ENCODE measurements at places on chromosomes 6 and 20. TPM values are rescaled to one million over a fixed set of nuclear protein-coding genes. Genes with fewer than 3 reads are reported as not detected.

BNIP5 gene
- total RNA-seq = 0.19 TPM

SLCO4A1 gene
- total RNA-seq = 17.5 TPM

DOK5 gene
- total RNA-seq = 42.6 TPM

DNA sequence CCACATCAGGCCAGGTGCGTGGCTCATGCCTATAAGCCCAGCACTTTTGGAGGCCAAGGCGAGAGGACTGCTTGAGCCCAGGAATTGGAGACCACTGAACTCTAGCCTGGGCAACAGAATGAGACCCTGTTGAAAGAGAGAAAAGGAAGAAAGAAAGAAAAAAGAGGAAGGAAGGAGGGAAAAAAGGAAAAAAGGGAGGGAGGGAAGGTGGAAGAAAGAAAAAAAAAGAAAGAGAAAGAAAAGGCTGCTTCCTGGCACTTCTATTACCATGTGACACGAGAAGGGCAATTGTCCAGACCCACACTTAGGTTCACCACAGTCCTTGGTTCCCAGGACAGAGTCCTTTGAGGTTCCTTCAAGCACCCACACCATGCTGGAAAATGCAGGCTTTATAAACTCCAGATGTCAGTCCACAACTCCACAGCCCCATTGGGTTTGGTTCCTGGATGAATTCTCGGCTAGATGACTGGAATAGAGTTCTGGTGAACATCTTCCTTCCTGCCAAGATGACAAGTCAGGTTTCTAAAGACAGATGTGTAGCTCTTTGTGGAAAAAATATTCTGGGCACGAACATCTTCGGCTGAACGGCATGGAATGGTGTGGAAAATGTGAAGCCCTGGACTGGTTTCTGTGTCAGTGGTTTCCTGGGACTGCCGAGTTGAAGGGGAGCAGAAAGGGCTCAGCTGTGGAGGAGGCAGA, 32.5 kb downstream of the NT5E start:
- ATAC-seq = no peak

- no peak for ATAC-seq
Observed at GRCh38 chr20:64236137-64237088, 19.1 kb upstream of the PCMTD2 start.

- no peak for ATAC-seq
Observed at GRCh38 chr20:44081476-44081875, 105.5 kb downstream of the JPH2 start.

GRCh38 chr20:4014031-4014474, 1.3 kb downstream of the RNF24 start:
- peak; percentile 15 for ATAC-seq

DNA sequence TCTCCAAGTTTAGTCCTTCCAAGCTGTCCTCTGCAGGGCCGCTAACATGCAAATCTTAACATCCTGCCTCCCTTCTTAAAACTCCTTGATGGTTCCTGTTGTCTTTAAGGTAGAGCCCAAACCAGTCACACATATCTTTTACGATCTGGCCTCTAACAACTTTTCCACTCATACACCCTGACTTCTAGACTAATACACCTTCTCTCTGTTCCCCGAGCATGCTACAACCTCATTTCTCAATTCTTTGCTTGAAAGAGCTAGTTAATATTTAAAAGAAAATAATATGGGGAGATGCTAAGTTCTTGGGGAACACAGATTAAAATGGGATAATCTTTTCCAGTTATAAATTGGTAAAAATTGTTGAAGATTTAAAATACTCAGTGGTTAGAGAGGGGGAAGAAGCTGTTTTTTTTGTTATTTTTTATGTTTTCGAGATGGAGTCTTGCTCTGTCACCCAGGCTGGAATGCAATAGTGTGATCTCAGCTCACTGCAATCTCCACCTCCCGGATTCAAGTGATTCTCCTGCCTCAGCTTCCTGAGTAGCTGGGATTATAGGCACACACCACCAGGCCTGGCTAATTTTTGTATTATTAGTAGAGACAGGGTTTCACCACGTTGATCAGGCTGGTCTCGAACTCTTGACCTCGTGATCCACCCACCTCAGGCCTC, 250.7 kb downstream of the MAFB start:
- ATAC-seq = no peak

- ATAC-seq = peak; percentile 92
Observed at GRCh38 chr6:109690737-109691621, at the start of the genes AK9 and FIG4. TSS of gene AK9 (minus strand) at chr6:109691202. CDS start at chr6:109675745, 15,457 bp downstream. TSS of gene FIG4 (plus strand) at chr6:109691296. CDS start at chr6:109691436, 140 bp downstream.

DNA sequence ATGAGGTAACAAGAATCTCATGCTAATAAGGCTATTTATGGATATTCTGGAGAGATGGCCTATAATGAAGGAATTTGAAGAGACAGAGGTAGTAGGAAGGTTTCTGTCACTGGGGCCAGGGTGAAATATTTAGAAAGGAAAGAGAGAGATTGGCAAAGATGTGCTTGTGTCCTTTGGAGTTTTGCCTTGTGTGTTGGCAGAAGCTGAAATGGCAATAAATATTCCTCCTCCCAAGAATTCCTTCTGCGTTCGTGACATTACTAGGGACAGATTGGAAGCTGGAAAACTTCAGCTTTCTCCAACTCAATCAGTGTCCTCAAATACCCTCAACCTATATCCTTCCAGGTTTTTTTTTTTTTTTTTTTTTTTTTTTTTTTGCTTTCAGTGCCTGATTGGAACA, 6.3 kb downstream of the SAMD5 start:
- no peak for ATAC-seq
